SW 1271 (cell line): ENCODE measurements at places on chromosomes 4 and X.

DNA sequence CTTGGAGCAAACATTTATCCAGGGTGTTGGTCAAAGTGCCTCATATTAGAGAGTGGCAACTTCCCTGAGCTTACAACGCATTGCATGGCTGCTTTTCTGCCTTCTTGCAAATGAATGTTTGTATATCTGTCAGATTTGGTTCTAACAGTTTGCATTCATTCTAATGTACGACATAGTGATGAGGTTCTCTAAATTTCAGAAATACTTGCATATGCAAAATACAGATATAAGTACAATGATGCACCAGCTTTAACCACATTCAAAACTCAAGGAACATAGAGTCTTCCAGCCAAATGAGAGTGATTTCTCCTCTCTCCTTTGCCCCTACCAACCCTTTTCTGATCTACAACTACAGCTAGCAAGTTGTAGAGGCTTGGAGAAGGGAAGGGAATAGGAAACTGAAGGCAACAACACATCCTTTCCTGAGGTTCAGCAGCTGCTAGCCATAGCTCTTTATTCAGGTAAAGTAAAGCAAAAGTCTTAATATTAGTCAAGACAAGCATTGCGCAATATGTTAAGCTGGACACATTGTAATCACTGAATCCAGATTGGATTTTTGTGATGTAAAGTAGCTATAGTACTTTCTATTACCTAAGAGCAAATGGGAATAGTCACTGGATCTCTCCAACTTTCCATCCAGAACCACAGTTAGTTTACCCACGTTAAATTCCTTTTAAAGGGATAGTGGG is 6.3 kb downstream of the TKTL2 start:
- no peak for DNase-seq

GRCh38 chr4:153834901-153835300 is 46.0 kb upstream of the SFRP2 start:
- DNase-seq, result no peak

GRCh38 chrX:112865464-112866025 is 24.9 kb upstream of the AMOT start:
- DNase-seq, result no peak

- no peak for DNase-seq
These were observed 335.9 kb upstream of the AADAT start for GRCh38 chr4:170425521-170426143.

DNA sequence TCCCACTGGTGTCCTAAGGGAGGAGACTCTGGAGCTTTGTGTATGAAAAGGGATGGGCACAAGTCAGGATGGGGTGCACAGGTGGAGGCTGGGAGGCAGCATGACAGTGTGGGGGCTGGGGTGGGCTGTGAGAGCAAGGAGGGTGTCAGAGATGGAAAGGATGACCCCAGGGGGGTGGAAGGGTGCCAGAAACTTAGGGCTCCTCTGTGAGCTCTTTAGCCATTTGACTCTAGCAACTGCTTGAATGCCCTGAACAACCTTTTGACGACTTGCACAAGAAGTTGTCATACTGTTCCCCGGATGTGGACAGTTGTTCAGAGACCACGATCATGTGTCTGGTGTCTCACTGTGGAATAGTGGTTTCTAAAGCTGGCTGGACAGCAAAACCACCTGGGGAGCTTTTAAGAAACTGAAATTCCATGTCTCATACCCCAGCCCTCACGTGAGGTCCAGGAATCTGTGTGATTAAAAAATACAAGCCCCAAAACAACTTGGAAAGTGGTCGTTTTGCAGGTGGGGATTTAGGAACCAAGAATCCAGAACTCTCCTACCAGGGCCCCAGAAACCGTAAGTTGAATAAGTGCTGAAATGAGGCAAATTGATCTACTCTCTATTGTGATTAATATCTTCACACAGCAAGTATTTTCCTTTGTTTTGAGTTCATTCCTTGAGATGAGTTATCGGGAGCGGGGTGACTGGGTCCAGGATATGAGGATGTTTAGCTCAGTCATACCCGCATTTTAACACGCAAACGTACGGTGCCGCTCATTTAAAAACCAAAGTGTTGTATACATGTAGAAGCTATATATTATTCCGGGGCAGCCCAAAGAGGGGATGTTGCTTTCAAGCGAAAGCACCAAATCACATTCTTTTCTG is 3.4 kb downstream of the RHOH start:
- no peak for DNase-seq

DNA sequence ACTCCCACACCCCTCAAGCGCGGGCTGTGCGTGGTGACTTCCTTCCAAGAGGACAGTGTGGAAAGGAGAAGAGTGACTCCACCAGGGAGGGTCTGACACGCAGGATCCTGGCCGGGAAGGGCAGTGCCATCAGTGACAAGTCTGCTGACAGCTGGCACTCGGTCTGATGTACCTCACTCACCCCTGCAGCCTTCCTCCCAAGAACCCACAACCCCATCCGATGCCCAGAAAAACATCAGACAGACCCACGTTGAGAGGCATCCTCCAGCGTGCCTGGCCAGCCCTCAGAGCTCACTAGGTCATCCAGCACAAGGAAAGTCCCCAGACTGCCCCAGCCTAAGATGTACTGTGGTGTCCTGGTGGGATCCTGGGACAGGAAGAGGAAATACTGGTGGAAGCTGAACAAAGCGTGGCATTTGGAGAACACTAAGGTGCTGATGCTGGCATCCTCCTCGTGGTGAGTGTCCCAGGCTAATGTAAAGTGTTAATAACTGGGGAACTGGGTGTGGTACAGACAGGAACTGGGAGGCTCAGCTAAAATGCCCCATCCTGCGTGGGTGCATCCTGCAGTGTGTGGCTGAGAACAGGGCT is 200.0 kb upstream of the PSAPL1 start:
- no peak for DNase-seq

DNA sequence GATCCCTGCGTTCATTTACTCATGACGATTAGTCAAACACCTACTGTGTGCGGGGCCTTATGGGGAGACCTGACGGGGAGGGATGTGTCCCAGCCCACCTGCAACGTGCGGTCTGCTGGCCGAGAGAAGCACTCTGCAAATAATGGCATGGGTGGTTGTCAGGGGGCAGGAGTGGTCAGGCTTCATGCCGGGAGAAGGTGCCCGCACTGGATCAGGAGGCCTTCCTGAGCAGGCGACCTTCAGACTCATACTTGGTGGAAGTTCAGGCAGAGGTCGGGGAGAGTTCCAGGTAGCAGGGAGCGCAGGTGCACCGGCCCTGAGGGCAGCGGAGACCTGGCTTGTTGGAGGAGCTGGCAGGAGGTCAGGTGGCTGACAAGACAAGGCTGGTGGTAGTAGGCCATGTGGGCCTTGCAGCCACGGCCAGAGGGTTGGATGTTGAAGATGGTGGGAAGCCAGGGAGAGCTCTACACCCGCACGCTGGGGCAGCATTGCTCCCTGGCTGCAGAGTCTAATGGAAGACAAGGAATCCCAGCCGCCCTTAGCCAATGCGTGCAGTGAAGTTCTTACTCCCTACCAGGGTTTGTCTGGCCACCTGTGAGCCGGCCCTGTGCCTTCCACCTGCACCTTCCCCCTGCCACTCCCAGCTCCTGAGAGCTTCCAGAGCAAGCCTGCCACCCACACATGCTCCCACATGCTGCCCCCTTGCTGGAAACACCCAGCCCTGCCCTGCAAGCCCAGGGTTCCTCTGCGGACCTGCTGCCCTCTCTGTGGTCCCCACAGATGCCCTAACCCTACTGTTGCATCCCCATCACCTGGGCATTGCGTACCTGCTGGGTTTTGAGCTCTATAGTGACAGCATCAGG is 97.3 kb downstream of the PSAPL1 start:
- DNase-seq, result no peak
